Stimulated activated CD4-positive, alpha-beta T cell treated with anti-CD3 and anti-CD28 coated beads, Interleukin-12 subunit alpha, Interleukin-12 subunit beta, amount 100 ng/mL, for 24 hours (primary cell): ENCODE measurements at places on chromosomes 6 and 20.
A peak's percentile ranks its signal among the peaks of the same experiment; 100 is the strongest.

DNA sequence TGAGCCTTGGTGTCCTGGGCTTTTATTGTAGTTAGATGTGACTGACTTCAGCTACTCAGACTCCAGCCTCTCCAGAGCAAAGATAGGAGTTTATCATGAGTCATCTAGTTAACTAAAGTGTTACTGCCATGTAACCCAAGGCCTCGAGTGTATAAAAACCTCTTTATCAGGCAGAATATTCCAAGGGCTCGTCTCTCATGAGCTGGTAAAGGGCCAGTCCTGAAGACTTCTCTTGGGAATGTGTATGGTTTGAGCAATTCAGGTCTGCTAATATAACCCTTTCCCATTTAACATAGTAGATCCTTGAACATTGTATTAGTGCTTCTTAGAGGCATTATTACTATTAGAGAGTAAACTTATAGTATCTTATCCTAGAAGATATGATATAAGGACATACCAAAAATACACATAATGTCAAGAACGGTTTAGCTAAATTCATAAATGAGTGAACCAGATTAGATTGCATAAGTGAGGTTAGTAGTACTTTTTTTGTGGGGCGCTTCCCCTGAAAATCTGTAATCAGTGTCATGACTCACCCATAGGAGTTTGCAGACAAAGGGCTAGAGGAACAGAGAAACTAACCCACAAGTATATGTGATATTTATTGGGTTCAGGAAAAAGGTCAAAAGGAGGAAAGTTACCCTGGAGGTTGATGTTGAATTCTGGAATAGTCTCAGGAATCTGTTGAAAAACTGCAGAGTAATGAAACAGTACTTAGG is 16.0 kb downstream of the DSE start:
- no peak for DNase-seq

GRCh38 chr6:4801491-4802110 is 25.4 kb downstream of the CDYL start:
- DNase-seq, result no peak

DNA sequence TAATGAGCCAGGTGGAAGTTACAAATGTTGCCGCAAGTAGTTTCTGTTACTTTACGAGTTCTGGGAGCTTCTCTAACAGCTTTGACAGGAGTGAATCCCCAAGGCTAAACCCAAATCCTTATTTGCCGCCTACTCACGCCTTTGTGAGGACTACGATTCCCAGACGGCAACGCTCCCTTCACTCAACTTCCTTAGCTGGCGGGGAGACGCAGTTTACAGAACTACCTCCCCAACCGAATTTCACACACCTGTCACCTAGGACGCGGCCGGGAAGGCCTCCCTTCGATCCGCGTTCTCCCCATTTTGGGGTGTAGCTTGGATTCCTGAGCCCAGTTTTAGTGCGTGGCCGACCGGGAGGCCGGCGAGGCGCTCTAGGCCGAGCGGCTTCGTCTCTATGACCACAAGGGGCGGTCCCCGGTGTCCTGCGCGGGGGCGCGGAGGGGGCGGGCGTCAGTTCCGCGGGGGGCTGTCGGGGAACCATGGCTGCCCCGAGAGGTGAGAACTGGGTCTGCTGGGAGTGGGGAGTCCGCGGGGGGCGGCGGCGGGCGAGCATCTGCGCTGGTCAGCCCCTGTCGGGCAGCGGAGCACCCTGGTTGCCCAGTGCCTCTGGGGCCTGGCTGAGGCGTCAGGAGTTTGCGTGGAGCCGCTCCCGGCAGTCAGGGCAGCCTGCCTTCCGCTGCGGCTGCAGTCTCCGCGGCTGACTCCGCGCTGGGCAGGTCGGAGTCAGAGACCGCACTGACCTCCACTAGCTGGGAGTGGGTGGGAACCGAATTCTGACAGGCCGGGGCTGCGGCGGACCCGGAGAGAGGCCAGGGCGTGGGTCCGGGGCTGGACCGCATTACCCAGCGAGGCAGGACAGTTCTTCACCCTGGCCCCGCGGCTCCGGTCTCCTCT is at the start of gene SLC35A1:
SLC35A1 (plus strand) TSS at position 450 of the 894 bp plus-strand sequence; CDS start at position 480, 30 bp downstream.
- peak; percentile 79 for DNase-seq

DNA sequence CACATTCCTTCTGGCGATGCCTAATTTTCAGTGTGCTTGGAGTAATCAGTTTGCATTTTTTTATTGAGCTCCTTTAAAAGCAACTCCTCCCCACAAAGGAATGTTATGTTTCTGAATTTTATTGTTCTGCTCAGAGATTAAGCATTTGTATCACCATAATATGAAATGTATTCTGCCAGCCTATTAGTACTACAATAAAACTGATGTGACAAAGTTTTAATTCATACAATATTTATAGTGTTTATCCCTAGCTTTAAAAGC is 236.9 kb upstream of the ASCC3 start:
- DNase-seq, result no peak

DNA sequence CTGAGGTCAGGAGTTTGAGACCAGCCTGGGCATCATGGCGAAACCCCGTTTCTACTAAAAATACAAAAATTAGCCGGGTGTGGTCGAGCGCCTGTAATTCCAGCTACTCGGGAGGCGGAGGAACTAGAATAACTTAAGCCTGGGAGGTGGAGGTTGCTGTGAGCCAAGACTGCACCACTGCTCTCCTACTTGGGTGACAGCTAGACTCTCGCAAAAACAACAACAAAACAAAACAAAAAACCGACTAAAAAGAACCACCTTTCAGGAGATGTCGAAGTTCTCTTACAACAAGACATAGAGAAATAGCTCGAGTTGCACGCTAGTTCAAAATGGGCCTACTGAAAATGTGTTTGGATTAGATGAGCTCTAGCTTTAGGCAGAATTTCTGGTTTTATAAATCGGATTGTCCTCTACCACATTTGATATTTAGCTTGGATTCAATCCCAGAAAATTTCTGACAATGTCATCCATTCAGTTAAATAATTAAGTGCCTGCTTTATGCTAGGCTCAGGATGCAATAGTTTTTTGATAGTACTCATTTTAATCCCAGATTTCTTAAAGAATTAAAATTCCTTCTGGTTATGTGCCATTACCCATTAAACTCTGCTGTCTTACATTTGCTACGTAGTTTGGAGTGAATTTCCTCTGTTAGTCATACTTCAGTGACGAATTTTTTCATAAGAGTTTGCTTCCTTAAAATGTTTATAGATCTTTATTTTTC is 137.5 kb upstream of the SHLD1 start:
- DNase-seq, result no peak

GRCh38 chr20:58571356-58571692 is 56.1 kb upstream of the APCDD1L start:
- DNase-seq, result no peak

DNA sequence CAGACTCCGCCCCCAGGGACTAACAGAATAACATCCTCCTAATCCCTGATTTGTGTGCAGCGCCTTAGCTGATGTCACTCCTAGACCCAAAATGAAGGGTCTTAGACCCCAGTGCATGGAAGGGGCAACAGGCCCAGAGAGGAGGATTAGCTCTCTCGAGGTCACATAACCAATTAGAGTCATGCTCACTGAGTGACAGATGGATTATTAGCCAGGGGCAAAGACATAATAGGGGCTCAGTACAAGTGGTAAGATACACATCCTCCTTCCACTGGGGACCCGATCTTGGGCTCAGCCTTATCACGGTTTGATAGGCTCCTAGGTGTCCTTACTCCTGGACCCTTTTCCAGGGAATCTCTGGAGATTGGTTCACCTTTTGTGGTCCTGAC is 858 bp downstream of the TP53INP2 start:
- no peak for DNase-seq

- no peak for DNase-seq
These were observed 19.0 kb upstream of the BLOC1S5 start for GRCh38 chr6:8082954-8083858.

DNA sequence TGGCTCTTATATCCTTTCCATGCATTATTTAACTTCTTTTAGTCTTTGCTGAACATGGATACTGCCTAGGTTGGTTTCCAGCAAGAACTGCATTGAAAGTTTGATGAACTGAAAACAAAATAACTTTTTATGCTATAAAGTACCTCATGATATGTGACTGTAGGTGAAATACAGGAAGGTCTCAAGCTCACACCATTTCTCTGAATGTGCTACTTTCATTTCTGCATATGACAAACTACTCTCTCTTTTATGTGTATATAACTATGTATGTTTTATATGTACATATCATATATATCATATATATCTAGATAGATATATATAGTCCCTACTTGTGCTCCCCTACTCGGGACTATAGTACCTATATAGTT is 65.9 kb downstream of the AIG1 start:
- no peak for DNase-seq

DNA sequence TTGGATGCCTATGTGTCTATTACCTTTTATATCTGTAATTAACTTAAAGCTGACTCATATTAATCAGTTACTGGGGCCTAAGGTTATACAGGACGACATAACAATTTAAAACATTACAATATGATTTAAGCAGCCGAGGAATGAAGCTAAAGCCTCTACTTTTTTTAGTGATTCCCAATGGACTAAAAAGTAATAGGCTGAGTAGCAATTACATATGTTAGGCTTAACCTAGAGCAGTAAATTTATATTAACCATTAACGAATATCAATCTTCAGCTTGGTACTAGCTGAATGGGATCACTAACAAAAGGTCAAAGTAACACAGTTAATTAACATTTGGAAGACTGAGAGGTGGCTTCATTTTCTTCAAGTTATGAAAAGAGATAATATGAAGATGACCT is 43.1 kb downstream of the STK38 start:
- DNase-seq, result no peak

- DNase-seq, result no peak
These were observed 17.2 kb upstream of the IL22RA2 start for GRCh38 chr6:137190583-137191094.

DNA sequence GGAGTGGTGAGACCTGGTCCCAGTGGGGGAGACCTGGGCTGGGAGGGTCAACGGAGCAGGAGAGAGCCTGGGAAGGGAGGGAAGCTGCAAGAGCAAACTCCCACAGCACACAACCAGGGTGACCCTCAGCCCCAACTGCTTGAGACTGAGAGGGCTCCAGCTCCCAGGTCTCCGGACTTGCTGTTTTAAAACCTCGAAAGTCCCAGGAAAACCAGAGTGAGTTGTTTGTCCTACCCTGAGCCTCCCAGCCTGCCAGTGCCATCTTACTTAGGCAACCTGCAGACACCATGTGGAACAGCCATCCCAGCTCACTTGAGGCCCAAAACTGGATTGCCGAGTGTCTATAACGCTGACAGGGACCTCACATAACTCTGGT is 4.8 kb upstream of the NTSR1 start:
- no peak for DNase-seq

- DNase-seq, result peak; percentile 4
These were observed 126.4 kb downstream of the BANF2 start for GRCh38 chr20:17825960-17826843.

GRCh38 chr6:12200015-12200564 is 90.1 kb upstream of the EDN1 start:
- no peak for DNase-seq

DNA sequence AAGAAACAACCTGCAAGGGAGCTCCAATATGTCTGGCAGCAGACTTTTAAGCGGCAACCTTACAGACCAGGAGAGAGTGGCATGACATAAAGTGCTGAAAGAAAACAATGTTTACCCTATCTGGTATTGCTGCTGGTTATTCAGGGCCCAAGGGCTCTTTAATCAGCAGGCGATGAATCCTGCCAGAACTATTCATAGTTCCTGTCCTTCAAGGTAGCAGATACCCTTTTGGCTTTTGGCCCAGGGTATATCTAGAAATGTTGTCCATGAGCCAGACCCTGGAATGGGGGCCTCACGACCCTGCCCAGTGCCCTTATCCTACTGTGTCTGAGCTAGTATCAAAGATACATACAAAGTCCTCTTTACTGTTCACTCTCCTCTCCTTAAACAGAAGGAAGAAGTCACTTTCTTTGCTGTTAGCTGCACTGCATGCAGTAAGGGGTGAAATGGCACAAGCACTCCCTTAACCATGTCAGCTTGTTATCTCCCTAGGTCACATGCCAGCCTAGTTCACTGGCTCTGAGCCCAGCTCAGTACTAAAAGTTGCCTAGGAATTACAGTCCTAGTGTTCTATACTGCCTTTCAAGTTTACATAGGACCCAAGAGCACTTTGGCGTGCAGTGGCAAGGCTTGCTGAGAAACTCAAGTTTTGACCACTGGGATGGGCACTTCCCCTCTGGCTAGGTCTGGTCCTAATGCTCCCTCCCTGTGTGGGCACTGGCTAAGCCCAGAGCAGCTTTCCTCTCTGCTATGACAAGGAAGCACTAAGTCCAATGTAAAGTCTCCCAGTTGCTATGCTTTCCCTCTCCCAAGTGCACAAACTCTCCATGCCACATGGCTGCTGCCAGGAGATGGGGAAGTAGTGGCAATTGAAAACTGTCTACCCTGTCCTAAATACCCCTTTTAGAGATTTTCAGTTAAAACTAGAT is 122.0 kb downstream of the HTR1B start:
- DNase-seq, result no peak

DNA sequence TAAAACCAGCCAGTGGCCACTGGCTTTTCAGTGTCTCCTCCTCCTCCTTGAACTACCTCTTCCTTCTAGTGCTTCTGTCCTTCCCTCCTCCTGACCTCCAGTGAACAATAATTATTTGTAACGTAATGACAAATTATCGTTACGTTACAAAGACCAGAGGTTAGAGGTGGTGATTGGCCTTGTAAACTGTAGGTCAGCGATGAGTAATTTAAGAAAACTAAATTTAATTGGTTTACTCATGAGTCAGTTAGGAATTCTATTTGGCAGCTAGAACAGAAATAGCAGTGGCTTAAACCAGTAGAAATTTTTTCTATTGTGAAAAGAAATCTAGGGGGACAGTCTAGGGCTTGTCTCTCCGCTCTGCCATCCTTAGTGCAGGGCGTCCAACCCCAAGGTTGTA is 38.8 kb downstream of the PPARD start:
- DNase-seq, result no peak

- no peak for DNase-seq
These were observed 96.0 kb upstream of the MAP3K4 start for GRCh38 chr6:160895562-160895961.

DNA sequence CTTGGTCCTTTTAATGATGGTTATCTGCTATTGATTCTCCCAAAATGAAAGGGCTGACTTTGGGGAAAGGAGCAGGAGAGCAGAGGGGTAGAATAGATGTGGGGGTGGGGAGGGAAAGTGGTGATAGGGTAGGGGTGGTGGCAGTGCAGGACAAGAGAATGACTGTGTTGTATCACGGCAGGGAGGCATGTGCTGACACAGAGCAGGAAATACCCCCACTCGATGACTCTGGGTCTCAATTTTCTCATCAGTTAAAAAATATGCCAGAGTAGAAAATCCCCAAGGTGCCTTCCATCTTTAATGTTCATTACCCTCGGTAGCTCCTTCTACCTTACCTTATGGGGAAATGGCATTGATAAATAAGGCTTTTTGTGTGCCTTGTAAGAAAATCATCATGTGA is 79.0 kb upstream of the ATXN1 start:
- DNase-seq, result no peak

DNA sequence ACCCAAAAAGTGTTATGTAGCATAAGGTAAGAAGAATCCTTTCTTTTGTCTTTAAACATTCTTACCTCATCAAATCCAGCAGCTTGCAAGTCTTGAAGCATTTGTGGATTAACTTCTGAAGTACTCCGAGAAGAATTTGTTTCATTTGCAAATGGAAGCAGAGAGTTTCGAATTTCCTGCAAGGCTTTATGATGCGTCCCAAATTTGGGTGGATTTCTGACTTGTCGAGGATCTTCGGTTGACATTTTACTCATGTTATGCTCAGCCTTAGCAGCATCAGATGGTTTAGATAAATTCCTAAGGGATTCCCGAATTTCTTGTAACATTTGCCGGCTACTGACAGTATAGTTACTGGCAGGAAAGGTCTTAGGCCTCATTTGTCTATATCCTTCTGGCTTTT is 16.2 kb downstream of the LATS1 start:
- no peak for DNase-seq
